Nucleus accumbens (tissue), 56 donors: ENCODE measurements at places on chromosomes 4 and X.

DNA sequence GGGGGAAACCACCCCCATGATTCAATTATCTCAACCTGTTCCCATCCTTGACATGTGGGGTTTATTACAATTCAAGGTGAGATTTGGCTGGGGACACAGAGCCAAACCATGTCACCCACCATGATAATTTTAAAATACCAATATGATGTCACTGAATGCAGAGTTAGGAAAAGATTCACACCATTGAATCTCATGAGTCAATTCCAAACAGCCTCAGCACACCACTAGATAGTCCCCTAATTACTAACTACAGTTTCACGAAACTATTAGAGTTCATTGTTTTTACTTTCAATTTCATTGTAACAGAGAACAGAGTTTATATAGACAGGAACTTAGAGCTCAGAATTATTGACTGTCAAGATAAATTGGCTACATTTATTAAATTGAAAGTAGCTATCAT, 410.2 kb downstream of the FAM47A start:
- no peak for DNase-seq

DNA sequence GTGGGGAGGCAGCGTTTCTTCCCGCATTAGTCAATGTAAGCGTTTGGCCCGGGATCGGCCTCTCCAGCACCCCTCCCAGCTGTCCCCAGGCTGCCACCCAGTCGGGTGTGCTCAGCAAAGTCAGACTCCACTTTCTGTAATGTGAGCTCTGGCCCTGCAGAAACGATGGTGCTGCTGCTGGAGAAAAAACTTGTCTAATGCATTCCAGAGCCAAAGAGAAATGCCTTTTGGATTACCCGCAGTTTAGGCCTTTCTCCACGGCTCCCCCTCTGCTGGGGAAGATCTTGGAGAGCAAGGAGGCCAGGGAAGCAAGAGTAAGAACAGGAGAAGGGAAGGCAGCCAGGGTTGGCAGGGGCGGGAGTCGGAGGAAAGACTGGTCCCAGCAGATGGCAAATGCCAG, 55.2 kb downstream of the ELF4 start:
- DNase-seq, result no peak

- no peak for DNase-seq
Measured at GRCh38 chr4:39846120-39846519, 131.6 kb downstream of the PDS5A start.

GRCh38 chr4:7244751-7245320, 52.5 kb downstream of the SORCS2 start:
- DNase-seq, result peak; percentile 42

DNA sequence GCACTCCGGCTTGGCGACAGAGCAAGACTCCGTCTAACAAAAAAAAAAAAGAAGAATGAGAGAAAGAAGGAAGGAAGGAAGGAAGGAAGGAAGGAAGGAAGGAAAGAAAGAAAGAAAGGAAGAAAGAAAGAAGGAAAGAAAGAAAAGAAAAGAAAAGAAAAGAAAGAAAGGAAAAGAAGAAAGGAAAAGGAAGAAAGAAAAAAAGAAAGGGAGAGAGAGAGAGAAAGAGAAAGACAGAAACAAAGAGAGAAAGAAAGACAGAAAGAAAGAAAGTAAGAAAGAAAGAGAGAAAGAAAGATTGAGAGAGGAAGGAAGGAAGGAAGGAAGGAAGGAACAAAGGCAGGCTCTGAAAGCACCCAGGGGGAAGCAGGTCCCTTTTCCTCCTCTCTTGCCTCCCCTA, 336.6 kb upstream of the GATB start:
- DNase-seq, result no peak

GRCh38 chr4:145552181-145552822, 66.9 kb upstream of the MMAA start:
- DNase-seq, result no peak

DNA sequence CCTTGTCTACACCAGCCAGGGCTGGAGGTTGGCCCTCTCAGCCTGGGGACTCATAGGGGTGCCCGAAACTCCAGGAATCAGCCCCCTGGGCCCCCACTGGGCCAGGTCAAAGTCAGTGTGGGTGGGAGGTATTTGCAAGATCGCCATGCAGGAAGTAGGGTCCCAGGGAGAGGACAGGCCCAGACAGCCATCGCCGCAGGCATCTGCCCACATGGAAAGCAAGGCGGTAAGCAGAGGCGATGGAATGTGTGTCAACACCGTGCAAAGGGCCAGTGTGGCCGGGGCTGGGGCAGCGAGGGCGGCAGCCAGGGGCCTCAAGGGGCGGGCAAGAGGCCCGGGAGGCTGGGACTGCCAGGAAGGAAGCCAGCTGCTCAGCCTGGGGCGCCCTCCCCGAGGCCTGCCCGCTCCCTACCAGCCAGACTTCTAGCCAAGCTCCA, 19.3 kb upstream of the DUSP9 start:
- DNase-seq, result no peak

DNA sequence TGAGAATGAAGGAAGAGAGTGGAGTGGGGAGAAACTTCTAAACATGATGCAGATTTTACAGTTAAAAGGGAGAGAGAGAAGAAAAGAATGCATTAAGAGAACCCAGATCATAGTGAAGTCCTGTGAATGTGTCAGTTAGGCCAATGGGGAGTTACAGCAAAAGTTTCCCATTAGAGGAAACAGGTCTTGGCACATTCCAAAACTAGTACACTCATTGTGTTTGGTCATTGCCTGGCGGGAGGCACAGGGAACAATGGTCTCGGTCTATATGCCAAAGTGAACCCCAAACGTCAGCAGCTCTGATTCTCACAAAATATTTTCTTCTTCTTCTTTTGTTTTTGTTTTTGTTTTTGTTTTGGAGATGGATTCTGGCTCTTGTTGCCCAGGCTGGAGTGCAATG, 284.5 kb upstream of the CTSO start:
- no peak for DNase-seq

- DNase-seq, result no peak
Measured at GRCh38 chrX:131918839-131919238, 104.3 kb upstream of the STK26 start.

DNA sequence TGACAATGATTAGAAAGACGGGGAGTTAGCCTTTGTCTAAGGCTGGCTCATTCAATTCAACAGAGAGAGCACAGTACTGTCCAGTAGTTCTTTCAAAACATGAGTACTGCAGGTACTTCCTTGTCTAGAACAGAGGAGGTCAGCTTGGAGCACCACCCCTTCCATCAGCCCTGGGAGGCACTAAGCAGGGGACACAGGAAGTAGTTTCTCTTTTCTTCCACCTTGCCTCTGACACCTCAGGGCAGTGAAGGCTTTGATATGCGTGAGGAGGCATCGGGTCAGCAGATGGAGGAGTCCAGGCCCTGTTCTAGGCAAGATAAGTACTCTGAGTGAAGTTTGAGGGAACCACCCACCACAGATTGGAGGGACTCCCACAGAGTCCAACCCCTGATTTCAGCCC, 33.1 kb downstream of the MAGEB10 start:
- DNase-seq, result no peak

DNA sequence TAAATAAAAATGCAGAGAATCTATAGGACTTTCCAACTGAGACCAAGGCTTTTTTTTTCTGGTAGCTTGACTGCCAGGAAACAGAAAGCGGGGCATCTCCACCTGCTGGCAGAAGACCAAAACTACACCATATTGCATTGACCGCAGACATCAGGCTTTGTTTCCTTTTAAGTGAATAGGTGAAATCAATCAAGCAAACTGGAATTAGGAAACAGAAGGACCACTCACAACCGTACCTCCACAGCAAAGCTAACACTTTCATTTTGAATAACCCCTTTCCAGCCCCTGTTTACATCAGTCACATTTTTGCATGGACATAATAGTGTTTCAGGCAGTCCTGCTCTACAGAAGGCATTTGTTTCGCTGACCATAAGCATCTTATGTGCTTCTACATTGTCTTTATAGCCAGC, 218.2 kb downstream of the IDS start:
- DNase-seq, result no peak

GRCh38 chr4:2843941-2844584, 419 bp downstream of the ADD1 start:
- no peak for DNase-seq

- DNase-seq, result no peak
Measured at GRCh38 chr4:148124512-148124911, 317.7 kb downstream of the NR3C2 start.

- DNase-seq, result no peak
Measured at GRCh38 chrX:2320580-2321327, 180.0 kb downstream of the DHRSX start.

- no peak for DNase-seq
Measured at GRCh38 chrX:40298069-40298468, 200.3 kb upstream of the BCOR start.

GRCh38 chr4:8372506-8372905, 68.0 kb downstream of the ACOX3 start:
- no peak for DNase-seq

DNA sequence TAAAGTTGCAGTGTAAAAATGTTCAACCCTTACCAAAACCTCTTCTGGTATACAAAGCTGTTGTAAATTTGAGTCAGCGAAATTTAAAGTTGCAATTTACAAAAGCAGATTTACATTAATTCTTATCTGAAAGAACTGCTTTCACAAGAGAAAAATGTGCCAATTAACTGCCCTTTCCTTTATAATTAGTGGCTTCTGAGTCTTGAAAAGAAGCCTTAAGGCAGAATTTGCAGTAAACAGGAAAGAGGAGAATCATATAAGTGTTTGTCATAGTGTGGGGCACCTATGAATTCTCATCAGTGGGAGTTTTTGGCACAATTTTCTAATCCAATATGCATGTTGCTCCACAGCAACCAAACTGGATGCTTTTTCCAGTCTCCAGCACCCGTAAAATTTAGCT, 125.3 kb upstream of the GABRG1 start:
- DNase-seq, result no peak

DNA sequence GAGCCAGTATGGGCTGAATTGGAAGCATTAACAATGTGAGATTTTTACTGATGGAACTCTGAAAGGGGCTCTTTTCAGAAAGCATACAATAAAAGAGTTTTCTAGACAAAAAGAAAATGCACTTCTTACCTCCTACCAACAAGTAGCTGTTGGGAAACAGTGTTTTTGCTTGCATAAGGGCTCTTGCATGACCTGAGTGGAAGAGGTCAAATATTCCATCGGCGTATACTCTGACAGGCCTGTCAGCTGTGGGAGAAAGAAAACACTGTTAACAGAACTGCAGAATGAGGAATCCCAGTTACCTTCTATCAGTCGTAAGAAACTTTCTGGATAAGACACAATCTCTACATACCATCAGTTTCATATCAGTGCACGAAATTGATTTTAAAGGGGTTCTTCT, 39.5 kb downstream of the PCYT1B start:
- DNase-seq, result no peak

DNA sequence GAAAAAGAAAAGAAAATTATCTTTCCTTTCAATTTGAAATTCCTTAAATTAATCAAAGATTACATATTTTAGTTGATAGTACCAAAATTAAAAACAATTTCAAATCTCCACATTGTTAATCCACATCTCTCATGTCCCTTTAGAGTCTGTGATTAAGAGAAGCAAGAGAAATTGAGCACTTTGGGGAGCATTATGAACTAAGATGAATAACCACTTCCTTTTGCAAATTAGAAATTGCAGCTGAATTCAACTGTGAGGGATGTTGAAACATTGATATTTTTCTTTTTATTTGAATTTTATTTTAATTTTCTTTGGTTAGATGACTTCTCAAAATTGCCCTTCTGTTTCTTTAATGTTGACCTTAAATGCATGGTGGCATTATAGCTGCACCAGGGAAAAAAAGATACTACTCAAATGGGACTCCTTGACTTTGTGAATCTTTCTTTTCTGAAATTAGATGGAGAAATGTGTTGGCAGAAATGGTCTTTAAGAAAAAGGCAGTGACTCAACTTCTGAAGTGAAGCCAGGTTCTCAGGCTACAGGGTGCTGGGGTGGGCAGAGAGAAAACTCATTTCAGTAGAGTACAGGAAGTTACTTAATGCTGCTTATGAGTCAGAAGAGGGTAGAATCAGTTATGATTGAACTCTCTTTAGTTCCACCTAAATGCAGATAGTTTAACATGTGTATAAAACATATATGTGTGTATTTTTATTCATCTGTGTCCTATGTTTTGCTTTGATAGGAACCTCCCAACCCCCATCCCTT, 92.0 kb upstream of the TNIP3 start:
- DNase-seq, result no peak

- DNase-seq, result no peak
Measured at GRCh38 chr4:5709207-5709575, 832 bp upstream of the EVC2 start.

GRCh38 chrX:154372612-154373022, 1.8 kb downstream of the FLNA start:
- no peak for DNase-seq

GRCh38 chrX:65990702-65991101, 49.2 kb downstream of the VSIG4 start:
- DNase-seq, result no peak

DNA sequence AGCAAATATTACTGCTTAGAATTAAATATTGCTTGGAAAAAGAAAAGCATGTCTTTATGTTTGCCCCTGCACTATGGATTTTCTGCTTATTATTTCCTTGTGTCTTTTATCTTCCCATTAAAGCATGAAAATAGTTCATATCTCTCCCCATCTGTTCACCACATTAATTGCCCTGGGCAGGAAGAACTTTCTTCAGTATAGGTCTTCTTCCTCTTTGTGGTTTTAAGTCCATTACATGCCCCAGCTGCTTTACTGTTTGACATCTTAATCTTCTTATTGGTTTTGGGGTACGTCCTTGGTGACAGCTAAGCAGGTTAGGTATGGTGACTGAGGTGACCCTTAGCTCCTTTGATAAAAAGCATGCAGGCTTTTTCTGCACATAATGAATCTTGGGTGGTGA, 157.3 kb downstream of the AASDH start:
- DNase-seq, result no peak

GRCh38 chrX:46953597-46953996, 41.4 kb downstream of the JADE3 start:
- no peak for DNase-seq
